ENCODE measurements at places on chromosomes 7 and 10.

DNA sequence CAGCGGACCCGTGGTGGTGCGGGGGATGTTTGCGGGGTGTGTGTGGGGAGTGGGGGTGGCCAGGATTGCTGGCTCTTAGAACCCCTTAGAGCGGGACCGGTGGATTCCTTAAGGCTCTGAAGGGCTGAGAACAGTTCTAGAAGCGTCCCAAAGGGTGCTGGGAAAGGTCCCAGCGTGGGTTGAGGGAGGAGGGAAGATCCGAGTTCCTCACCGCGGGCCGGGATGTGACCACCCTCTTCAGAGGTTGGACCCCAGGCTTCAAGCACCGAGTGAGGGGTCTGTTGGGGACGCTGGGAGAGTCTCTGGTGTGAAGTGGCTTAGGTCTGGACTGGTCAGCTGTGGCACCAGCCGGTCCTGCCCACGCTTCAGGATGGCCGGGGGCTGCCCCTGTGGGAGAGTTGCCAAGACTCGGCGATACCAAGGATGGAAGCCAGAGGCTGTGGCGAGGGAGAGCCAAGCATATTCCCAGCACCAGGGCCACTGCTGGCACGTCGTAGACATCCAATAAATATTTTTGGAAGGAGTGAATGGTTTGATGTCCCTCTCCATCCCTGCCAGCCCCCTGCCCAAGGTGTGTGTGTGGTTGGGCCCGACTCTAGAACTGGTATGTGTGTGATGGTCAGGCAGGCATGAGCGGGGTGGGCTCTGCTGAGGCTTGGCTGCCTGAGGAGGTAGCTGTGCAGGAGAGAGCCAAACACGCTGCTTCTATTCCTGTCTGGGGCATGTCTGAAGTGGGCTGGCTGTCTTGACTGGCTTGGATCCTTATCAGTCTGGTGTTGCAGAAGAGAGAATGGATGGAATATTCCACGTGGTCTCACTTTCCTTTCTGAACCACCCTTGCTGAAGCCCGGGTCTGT, 19.2 kb downstream of the ZNF775 start:
- no peak for DNase-seq

DNA sequence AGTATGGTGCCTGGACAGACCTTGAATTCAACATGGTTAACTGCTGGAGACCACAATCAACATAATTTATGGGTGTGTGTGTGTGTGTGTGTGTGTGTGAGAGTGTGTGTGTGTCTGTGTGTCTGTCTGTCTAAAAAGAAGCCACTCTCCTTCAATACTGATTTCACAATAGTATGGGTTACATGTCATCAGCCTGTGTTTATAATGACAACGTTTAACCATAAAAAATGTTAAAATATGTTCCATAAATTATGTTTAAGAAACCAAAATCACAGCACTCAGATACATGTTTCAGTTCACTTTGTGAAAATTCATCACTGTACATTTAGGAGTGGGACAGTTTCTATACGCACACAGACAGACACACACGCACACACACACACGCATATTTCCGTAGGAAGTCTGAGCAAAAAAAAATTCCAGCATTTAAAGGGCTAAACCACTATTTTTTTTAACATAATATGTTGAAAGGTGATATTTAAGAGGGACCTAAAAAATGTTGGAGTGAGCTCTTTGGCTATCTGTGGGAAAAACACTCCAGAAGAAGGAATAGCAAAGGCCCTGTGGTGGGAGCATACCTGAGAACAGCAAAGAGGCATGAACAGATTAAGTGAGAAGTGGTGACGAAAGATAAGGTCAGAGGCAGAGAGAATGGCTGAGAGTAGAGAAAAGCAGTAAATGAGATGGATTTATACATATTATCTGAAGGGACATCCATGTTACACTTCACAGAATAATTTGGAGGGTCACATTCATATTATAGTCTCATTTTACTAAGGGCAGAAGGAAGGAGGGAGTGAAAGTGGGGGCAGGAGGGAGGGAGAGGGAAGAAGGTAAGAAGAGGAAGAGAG, 10.9 kb downstream of the PDZD8 start:
- no peak for DNase-seq

GRCh38 chr7:133484086-133484485, 231.2 kb downstream of the EXOC4 start:
- DNase-seq = peak; percentile 24

DNA sequence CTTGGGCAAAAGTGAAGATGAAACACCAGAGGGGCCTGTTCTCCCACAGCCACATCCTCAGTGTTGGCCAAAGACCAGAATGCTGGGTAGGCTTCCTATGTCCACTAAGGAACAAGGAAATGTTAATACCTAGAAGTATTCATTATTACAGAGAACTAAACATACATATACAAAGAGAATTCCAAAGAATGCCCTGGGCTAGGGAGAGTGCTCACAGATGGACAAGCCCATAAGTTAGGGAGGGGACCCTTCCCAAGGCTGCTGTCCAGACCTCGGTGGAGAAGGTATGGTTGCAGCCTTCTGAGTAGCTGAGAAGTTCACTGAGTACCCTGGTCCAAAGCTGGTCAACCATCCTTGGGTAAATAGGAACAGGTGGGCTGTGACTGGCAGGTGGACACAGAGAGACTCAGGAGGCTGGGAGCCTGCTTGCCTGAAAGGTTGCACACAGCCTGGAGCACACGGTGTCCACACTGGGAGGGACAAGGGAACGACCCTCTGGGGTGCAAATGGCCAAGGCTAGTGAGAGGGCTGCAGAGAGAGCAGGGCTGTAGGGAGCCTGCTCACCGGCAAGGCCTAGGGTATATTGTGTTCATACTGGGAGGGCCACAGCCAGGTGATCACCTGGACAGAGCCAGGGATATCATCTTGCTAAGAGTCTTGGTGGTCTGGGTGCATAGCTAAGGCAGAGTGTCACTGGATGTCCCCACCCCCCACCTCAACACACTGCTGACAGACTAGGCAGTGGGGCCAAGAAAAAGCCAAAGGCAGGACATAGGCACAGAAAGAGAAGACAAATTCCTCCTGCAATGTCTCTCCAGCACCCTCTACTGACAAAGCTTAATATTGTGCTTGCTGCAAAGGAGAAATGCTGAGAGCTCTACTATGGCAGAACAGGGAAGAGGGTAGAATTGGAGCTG, 40.3 kb downstream of the CPVL start:
- no peak for DNase-seq

GRCh38 chr10:124086787-124087671, 6.4 kb downstream of the CHST15 start:
- DNase-seq = no peak

- peak; percentile 4 for DNase-seq
Measured at GRCh38 chr7:140176122-140176701, 571 bp downstream of the KDM7A start.

GRCh38 chr7:151137791-151138152, 29.7 kb downstream of the GBX1 start:
- no peak for DNase-seq

- no peak for DNase-seq
Measured at GRCh38 chr10:101816913-101817336, 1.3 kb downstream of the OGA start.

DNA sequence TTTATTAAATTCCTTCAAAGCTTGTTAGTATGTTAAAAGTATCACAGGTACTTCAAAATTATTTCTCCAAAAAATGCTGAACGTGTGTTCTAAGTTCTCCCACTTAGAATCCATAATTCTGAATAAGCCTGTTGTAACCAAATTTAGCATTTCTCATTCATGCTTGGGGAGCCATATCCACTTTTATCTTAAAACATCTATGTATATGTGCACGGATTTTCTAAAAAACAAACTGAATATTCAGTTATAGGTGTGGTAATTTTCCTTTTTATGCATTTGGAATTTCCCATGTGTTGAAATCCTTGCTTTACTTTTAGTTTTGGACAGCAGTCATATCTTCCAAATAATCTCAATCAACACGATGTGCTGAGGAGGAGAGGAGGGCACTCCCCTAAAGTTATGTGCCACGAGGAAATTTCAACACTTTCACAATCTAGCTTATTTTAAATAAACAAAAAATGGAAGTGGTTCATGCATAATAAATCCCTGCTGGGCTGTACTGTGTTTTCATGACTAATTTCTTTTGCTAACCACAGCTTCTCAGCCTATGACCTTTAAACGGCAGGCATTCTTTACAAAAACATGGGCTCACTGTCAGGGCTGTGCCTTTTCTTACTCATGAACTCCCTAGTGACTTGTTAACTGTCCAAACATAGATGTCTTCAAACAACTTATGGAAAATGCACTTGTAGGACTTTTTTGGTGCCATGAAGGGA, 380.3 kb upstream of the SEMA3C start:
- DNase-seq = no peak

DNA sequence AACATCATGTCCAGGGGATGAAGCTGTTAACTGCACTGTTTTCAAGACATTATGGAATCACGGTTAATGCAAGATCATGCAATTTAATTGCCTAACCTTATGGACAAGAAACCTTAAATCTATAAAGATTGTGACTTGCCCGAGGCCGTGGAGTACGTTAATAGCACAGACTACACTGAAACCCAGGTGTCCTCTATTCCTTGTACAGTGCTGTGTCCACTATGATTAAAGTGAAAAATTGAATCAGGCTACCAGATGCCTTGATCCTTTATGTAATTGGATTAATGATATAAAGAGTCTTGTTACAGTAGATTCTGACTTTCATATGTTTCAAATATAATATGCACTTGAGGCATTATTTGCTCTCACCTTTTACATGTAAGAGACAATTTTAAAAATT, 33.9 kb upstream of the ETV1 start:
- DNase-seq = no peak
